Chondrocyte (in vitro differentiated cells): ENCODE measurements at places on chromosomes 11 and 22. TPM values are rescaled to one million over a fixed set of nuclear protein-coding genes. Genes with fewer than 3 reads are reported as not detected.

- H3K27ac ChIP-seq = no peak overlapping the region
- no peak for DNase-seq
- peaks cover 39% of the 10 kb centered on the region for H3K4me1 ChIP-seq
- no peaks in the 10 kb centered on the region for H3K36me3 ChIP-seq
- no peak overlapping the region for H3K4me3 ChIP-seq
Observed at GRCh38 chr11:3959903-3960265, 104.4 kb downstream of the STIM1 start.

ZNF215 gene
- 2.3 to 2.4 TPM (median 2.4 TPM) in 3 replicates for total RNA-seq

IL17REL gene
- 0.17 to 0.23 TPM in 2 of 3 replicates, not detected in the other for total RNA-seq

DNA sequence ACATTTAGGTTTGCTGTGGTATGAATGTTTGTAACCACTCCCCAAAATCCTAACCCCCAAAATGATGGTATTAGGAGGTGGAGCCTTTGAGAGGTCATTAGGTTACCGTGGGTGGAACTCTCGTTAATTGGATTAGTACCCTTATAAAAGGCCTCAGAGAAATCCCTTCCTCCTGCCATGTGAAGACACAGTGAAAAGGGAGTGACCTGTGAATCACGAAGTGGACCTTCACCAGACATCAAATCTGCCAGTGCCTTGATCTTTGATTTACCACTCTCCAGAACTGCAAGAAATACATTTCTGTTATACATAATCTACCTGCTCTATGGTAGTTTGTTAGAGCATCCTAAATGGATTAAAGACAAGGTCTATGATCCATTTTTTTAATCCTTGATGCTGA is 12.6 kb upstream of the PICALM start:
- H3K36me3 ChIP-seq = peaks cover 8% of the 10 kb centered on the region
- peaks cover 26% of the 10 kb centered on the region for H3K4me1 ChIP-seq
- no peak overlapping the region for H3K27ac ChIP-seq
- H3K27me3 ChIP-seq = no peaks in the 10 kb centered on the region
- no peak overlapping the region for H3K4me3 ChIP-seq

GRCh38 chr11:61777234-61778090 is 14.9 kb downstream of the TMEM258 start:
- no peaks in the 10 kb centered on the region for H3K4me1 ChIP-seq
- no peaks in the 10 kb centered on the region for H3K27me3 ChIP-seq

GRCh38 chr11:128904656-128905344 is 13.6 kb downstream of the KCNJ5 start:
- DNase-seq = no peak
- peak overlapping the region; percentile 68 for H3K4me3 ChIP-seq
- H3K27me3 ChIP-seq = peaks cover 3% of the 10 kb centered on the region
- no peak overlapping the region for H3K27ac ChIP-seq
- no peaks in the 10 kb centered on the region for H3K36me3 ChIP-seq

DNA sequence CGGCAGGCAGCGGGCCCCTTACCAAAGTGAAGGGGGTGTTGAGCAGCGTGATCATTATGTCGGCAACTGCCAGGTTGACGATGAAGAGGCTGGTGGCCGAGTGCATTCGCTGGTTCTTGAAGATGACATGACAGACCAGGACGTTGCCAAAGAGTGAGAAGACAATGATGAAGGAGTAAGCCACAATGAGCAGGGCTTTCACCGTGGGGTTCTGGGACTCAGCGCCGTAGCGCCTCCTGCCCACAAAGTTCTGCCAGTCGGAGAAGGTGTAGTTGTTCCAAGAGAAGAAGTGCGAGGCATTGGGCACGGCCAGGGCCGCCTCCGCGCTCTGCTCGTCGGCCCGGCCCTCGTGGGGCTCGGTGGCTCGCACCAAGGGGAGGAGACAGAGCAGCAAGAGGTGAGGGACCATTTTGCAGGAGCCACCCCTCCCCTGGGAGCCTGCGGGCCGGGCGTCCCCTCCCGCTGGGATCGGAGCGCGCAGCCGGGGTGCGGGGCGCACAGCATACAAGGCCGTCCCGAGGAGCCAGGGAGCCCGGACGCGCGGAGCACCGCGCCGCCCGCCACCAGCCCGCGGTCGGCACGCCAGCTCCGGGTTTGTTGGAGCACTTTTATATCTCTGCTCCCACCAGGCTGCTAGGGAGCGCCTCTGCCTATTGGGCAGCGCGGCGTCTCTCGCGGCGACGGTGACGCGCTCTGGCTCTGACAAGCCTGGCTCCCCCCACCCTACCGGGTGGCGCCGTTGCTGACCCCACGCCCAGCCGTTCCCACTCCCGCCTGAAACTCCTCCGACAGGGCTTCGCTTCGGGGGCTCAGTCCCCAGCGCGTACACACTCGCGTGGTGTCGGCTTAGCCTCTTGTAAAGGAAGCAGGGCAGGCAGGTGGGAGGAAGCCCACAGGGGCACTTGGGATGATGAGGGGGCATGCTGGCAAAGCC is at the start of gene GPR83:
TSS of gene GPR83 (minus strand) at position 581 of the 934 bp plus-strand sequence. CDS start at position 409, 172 bp downstream.
- H3K4me3 ChIP-seq = peak within 1 kb of the TSS; percentile 79
- DNase-seq = no peak
- peaks cover 13% of the 10 kb centered on the region for H3K4me1 ChIP-seq
- H3K36me3 ChIP-seq = no peaks in the 10 kb centered on the region

OSM gene
- not detected in 3 replicates for total RNA-seq

MRGPRF gene
- total RNA-seq = 1.6 to 8.8 TPM (median 8.2 TPM) in 3 replicates

DNA sequence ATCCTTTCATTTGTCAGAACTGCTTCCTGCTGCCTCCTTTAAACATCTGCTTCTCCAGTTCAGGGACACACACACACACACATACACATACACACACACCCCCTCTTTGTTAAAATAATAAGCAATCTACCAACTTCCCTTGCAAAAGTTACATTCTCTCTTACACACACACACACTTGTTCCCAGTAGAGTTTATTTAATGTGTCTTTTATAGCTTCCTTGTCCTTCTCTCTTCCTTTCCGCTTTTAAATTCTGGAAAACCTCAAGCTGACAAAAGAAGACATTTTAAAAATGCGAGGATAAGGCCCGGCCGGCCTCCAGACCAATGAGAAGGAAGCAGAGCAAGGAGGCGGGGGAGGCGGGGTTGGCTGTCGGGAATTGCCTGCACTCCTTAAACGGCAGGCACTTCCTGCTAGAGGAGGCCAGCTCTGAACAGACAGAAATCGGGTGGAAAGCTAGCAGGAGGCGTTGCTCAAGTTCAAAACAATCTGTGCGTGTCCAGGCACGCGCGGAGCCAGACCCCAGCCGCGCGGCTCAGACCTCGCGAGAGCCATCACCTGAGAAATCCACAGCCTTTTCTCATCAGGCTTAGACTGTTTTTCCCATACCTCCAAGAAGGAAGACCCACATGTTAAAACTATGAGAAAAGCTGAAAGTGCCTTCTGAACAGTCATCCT is 99.9 kb downstream of the MAML2 start:
- H3K4me1 ChIP-seq = peaks cover 46% of the 10 kb centered on the region
- H3K4me3 ChIP-seq = peak overlapping the region; percentile 71
- peak overlapping the region; percentile 94 for H3K27ac ChIP-seq
- DNase-seq = peak; percentile 97
- H3K36me3 ChIP-seq = no peaks in the 10 kb centered on the region

DNA sequence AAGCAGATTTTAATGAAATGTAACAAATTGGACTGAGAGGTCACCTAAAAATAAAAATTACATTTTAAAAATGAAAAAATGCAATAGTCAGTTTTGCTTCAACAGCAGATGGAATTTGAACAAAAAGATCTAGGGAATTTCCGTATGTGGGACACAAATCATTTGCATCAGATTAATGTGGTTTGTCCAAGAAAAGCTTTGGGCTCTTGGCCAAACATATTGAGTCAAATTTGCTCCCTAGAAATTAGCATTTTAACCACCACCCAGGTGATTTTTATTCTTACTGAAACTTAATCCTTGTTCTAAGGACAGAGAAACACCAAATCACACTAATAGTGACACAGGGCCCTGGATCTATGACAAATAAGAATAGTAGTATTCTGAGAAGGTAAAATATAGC is 1477.8 kb downstream of the FAM181B start:
- H3K4me3 ChIP-seq = no peak overlapping the region
- no peak for DNase-seq
- H3K27ac ChIP-seq = no peak overlapping the region
- H3K36me3 ChIP-seq = no peaks in the 10 kb centered on the region

MRGPRX4 gene
- total RNA-seq = not detected in 3 replicates

GRCh38 chr11:79040348-79040747 is 400.5 kb downstream of the TENM4 start:
- no peak for DNase-seq
- H3K27me3 ChIP-seq = no peaks in the 10 kb centered on the region
- no peaks in the 10 kb centered on the region for H3K36me3 ChIP-seq
- H3K27ac ChIP-seq = no peak overlapping the region
- H3K4me1 ChIP-seq = peaks cover 13% of the 10 kb centered on the region
- H3K4me3 ChIP-seq = no peak overlapping the region

- DNase-seq = no peak
- no peak overlapping the region for H3K4me3 ChIP-seq
- H3K27ac ChIP-seq = no peak overlapping the region
- H3K36me3 ChIP-seq = peaks cover 2% of the 10 kb centered on the region
- peaks cover 26% of the 10 kb centered on the region for H3K4me1 ChIP-seq
Observed at GRCh38 chr11:48020092-48020755, 39.9 kb downstream of the PTPRJ start.
